ENCODE measurements at places on chromosomes 16 and 17.

DNA sequence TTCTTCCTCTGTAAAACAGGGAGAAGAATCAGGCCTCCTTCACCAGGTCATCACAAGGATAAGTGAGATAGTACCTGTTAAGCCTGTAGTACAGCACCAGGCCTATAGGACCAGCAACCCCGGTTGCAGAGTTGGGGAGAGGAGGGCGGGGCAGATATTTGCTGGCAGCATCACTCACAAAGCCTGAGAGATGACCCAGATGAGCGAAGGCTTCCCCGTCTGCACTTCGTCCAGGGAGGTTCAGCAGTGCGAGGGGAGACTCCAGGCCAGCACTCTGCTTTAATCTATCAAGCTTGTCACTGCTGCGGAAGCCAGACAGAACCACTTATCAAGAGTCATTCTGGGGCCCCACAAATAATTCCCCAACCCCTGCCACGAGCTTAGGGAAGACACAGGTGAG, 15.8 kb upstream of the RBBP6 start:
- no peak for DNase-seq

DNA sequence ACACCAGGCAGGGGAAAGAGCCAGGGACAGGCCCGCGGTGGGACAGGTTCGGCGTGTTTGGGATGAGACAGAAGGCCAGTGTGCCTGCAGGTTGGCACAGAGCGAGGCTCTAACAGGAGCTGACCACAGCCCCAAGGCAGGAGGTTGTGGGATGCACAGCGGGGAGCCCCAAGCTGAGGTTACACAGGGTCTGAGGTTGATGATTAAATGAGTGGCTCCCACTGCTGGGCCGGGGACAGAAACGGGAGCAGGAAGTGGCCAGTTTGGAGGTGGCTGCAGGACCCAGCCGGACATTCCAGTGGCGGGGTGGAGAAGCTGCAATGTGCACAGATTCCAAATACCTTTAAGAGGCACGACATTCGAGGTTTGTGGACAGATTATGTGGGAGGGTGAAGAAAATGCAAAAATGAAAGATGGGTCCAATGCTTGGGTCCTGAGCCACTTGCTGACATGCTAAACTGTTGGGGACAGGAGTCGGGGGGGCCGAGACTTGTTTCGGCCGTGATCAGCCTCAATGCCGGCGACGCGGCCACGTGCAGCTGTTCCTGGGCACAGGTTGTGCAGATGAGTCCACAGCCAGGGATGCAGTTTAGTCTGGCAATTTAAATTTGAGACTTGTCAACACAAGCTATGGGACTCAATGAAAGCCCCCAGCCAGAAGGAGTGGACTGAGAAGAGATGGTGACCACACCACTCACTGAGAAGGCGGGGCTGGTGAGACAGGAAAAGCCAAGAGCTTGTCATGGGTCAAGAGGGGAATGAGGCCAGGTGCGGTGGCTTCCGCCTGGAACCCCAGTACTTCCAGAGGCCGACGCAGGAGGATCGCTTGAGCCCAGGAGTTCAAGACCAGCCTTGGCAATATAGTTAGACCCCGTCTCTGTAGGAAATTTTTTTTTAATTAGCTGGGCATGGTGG, 8.7 kb downstream of the ENPP7 start:
- DNase-seq, result no peak

- DNase-seq, result no peak
Measured at GRCh38 chr17:70208080-70208794, 38.9 kb downstream of the KCNJ2 start.

DNA sequence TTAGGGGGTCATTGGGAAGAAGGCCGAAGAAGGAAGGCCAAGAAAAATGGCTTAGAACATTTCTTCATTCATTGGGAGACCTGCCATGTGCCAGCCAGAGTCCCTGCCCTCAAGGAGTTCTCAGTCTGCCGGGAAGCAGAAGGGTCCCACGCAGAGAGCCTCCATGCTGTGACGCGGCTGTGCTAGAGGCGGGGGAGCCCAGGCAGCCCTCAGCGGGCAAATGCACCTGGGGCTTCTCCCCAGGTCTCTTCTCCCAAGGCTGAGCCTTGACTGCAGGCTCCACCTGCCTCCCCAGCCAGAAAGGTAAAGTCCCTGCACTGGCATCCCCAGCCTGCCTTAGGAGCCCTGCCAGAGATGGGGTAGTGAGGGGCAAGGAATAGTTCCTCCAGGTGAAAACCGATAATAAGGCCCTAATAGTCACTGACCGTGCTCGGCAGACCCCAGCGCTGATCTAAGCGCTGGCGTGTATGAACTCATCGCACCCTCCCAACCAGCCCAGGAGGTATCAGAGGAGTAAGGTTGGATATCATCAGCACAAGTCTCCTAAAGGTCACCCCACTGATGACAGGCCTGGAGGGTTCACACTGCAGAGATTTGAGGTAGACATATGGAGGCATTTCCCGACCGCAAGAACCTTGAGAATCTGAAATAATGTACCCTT, 6.0 kb upstream of the CDR2L start:
- no peak for DNase-seq

- DNase-seq, result no peak
Measured at GRCh38 chr16:16871196-16871595, 492.3 kb downstream of the NPIPA7 start.

GRCh38 chr16:720447-720989, 428 bp upstream of the ANTKMT start:
- DNase-seq, result no peak

DNA sequence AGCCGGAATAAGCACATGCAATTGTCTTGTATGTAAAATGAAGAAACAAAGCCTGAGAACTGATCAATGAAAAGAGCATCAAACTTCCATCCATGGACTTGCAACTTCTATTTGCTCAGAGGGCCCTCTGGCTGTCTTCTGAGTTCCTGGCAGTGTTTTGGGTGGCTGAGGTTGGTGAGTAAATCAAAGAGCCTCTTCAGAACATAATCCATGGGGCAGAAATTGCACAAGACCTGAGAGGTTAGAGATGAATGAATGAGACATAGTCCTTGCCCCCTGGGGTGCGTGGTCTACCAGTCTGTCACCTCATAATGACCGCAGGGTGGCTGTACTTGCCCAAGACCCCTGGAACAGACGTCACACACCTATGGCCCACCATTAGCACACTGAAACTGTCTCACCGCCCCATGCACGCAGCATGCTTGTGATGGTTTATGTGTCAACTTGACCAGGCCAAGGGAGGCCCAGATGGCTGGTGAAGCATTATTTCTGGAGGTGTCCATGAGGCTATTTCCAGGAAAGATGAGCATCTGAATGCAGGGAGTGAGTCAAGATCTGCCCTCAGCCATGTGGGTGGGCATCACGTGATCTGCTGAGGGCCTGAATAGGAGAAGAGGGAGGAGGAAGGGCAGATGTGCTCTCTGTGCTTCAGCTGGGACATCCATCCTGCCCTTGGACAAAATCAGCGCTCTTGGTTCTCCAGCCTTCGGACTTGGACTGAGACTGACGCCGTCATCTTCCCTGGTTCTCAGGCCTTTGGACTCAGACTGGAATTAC, 8.3 kb downstream of the PIK3R6 start:
- no peak for DNase-seq

GRCh38 chr17:41943492-41943891, 13.1 kb downstream of the ODAD4 start:
- no peak for DNase-seq

DNA sequence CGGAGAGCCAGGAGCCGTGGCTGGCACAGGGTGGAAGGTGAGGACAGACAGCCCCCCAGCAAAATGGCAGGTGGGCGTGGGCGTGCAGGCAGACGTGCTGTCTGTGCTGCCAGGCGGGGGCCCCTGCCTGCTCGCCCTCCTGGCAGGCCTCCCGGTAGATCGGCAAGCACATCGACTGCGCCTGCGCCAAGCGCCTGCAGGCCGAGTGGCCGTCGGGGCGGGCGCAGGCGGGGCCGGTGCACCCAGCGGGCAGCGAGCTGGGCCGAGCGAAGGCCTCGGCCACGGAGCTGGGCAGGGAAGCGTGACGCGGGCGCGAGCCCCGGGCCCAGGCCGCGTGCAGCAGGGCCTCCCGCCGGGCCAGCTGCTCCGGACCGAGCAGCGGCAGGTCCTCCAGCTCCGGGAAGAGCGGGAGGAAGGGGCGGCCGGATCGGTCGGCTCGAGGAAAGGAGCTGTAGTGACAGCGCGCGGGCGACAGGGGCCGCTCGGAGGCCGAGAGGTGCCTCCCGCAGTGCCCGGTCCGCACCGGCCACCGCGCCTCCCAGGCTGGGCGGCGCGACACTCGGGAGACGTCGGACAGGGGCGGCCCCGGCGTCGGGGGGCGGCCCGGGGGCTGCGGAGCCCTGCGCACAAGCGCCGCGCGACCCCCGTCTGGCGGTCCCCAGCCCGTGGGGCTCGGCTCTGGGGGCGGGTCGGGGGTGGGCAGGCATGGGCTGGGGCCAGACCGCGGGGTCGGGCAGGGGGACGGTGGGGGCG, 16.9 kb downstream of the GRIN2C start:
- no peak for DNase-seq

- DNase-seq, result no peak
Measured at GRCh38 chr16:17131351-17131750, 339.4 kb downstream of the XYLT1 start.

DNA sequence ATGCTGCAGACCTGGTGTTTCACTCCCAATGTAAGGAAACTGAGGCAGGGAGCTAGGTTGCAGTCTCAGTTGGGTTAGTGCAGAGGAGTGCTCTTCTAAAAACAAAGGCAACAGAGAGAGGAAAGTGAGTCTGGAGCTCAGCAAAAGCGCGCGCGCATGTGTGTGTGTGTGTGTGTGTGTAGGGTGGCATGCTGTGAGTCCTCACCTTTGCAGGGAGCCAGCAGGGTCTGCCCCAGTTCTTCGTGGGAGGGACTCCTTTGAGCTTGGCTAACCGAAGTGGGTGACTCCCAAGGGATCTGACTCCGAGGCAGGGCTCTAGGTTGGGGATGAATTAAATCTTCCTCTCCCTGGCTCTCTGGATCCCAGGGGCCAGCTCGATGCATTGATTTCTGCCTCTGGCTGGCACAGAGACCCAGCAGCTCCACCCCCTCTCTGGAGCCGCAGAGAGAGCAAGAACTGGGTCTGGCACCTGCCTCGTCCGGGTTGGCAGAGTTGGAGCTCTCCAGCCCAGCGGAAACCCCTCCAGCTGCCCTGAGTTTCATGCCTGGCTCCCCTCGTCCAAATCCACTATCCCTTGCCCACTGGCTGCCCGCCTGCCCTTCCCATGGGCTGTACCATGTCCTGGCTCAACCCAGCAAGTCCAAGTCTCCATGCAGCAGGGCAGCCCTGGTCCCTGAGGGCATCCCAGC, 1.3 kb upstream of the BTBD17 start:
- DNase-seq, result no peak

GRCh38 chr16:85173981-85174751, 61.9 kb upstream of the CIBAR2 start:
- no peak for DNase-seq

DNA sequence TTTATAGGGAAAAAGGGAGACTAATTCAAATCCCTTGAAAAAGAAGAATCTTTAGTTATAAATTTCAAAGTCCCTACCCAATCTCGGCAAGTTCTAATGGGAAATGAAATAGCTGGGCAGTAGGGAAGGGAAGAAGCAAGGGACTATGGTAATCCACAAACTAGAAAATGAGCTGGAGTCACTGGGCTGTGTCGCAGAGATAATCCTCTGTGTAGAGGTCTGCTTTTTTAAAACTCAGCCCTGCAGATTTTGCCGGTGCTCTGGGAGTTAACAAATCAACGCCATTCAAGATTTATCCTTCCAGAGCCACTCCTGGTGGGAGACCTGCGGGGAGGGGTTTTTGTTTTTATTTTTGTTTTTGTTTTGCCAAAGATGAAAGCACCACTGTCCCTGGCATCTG, 20.8 kb downstream of the SNX11 start:
- DNase-seq, result no peak

- DNase-seq, result no peak
Measured at GRCh38 chr17:56880571-56880970, 33.3 kb downstream of the TRIM25 start.

GRCh38 chr17:3004925-3005324, 58.5 kb downstream of the OR1D5 start:
- no peak for DNase-seq

DNA sequence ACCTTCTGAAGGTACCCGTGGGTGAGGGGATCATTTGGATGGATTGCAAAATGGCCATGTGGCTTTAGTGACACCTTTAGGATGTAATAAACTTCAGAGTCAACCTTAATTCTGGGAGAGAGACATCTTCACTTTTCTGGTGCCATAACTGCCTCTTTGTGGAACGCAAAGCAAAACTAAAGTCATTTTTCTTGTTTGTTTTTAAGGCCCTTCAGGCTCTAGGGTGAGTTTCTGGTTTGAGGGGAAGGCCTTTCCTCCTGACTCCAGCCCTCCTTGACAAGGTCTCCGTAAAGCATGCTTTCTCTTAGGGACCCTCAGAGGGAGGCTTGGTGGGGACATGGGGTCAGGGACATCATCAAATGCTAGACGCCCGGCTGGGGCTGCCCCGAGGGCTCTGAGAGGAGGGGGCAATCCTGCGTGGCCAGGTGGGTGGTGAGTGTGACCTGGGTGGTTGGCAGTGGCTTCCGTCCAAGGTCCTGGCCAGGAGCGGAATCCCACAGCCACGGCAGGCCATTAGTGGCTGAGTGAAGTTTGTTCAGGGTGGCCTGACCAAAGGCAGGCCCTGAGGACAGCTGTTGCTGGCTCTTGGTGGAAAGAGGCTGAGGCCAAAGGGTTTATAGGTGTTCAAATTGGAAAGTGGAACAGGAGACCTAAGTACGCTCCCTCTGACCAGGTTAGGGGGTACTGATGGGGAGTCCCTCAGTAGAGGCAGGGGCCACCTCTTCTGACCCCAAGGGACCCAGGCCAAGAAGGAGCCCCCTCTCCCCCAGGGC, 112.2 kb downstream of the METRNL start:
- DNase-seq, result no peak

DNA sequence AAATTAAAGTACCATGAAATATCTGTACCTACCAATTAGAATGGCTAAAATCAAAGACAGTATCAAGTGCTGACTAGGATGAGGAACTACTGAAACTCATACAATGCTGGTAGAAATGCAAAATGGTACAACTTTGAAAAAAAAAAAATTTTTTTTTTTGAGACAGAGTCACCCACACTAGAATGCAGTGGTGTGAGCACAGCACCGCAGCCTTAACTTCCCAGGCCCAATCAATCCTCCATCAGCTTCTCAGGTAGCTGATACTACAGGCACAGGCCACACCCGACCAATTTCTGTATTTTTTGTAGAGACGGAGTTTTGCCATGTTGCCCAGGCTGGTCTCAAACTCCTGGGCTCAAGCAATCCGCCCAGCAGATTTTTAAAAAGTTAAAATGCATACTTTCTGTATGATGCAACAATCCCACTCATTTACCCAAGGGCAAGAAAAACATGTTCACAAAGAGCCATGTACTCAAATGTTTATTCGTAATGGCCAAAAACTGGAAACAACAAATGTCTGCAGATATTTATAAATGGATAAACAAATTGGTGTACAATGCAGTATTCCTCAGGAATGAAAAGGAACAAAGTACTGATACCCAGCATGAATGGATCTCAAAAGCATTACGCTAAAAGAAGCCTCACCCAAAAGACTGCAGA, 8.7 kb downstream of the SMURF2 start:
- DNase-seq, result no peak

GRCh38 chr17:66126231-66126630, 65.7 kb downstream of the CEP112 start:
- no peak for DNase-seq

- no peak for DNase-seq
Measured at GRCh38 chr17:40061609-40062038, 1.1 kb upstream of the THRA start.

- no peak for DNase-seq
Measured at GRCh38 chr16:67801241-67801640, 5.1 kb downstream of the RANBP10 start.

Data from NCI-H187 treated with DMSO at 0.1 percent for 48 hours (cell line).